ENCODE measurements at places on chromosomes 11 and 22.

DNA sequence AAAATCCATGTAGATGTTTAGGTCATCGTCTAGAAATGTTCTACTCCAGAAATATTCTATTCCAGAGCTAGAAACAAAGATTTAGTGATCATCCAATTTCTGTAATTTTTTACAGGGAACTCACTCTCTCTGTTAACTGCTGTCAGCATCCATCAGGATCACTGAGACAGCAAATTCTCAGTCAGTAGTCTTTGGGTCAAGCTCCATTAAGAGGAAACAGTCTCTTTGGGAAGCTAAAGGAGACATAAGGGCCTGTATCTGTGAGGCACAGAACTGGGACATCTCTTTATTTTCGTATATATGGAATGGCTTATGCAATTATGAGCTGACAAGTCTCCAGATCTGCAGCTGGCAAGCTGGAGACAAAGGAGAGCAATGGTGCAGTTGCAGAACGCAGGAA, 48.3 kb downstream of the PIK3C2A start:
- no peak for DNase-seq

DNA sequence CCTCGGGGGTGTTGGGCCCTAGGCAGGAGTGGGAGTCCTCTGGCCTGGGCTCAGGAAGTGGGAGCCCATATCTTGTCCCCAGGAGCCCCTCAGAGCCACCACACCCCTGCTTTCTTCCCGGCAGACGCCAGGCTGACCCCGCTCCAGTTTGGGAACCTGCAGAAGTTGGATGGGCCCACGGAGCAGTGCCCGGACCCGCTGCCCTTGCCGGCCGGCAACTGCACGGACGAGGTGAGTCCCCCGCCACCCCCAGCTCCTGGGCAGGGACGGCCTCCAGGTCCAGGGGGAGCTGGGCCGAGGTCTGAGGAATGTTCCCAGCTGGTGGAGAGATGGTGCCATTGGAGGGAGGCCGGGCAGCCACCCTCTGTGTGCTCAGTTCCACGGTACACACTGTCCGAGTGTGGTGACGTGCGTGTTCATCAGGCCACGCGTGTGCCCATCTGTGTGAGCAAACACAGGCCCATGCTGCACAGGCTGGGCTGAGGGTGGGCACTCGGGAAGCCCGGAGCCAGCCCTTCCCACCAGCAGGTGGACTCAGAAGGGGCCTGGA, 4.8 kb downstream of the MUC5B start:
- DNase-seq: no peak

- no peak for DNase-seq
These were observed 65.9 kb downstream of the MED15 start for GRCh38 chr22:20573176-20573832.

- DNase-seq: peak; percentile 64
These were observed 720 bp downstream of the PACS1 start for GRCh38 chr11:66070604-66071380.
